ENCODE measurements at places on chromosomes 7 and 10.

DNA sequence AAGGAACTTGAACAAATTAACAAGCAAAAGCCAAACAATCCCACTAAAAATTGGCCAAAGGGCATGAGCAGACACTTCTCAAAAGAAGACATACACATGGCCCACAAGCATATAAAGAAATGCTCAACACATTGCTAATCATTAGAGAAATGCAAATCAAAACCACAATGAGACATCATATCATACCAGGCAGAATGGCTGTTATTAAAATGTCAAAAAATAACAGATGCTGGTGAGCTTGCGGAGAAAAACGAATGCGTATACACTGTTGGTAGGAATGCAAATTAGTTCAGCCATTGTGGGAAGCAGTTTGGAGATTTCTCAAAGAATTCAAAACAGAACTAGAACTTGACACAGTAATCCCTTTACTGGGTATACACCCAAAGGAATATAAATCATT, 311.7 kb upstream of the HPS1 start:
- DNase-seq = peak; percentile 47

GRCh38 chr10:12091421-12091820, 22.7 kb downstream of the DHTKD1 start:
- DNase-seq = no peak

- no peak for DNase-seq
These were observed 12.4 kb upstream of the GPR158 start for GRCh38 chr10:25162391-25162790.

DNA sequence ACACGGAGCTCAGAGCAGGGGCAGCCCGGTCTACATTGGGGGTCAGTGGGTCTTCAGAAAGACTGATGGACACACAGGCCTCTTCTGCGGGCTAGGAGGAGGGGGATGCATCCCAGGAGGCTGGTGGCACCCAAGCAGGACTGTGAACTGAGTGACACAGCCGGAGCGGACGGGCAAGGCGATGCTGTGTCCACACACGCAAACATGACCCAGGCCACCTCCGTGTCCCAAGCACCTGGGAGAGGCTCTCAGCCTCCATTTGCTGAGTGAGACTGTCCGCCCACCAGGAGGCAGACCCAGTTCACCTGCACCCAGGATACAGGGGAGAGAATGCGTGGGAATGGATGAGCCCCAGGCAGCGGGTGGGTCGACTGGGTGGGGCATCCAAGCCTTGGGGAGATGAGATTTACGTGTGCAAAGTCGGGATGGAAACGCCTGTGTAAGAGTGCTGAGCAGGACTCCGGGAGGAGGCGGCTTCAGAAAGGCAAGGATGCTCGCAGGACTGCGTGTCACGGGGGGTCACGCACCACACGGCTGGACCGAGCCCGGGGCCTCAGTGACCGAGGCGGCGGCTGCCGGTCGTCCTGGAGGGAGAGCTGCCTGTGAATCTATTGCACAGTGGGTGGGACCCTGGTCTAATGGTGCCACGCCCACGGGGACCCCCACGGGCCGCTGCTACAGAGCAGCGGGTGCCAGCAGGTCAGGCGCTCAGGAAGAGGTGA, 262.8 kb downstream of the ADARB2 start:
- no peak for DNase-seq

DNA sequence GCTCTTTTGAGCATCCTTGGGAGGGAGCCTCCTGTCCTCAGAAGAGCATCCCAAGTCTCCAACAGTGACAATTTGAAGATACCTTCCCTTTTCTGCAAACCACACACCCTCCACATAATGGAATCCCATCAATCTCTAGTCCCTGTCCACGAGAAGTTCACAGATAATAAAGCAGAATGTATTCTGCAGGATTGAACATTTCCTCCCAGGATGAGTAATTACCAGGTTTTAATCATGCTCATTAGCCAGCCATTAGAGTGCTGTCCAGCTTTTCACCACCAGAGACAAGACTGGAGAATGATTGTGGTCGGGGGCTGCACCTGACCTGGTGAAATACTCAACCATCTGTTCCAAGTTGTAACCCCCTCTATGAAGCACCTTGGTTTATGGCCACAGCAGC, 958.6 kb downstream of the KCNMA1 start:
- DNase-seq = no peak

DNA sequence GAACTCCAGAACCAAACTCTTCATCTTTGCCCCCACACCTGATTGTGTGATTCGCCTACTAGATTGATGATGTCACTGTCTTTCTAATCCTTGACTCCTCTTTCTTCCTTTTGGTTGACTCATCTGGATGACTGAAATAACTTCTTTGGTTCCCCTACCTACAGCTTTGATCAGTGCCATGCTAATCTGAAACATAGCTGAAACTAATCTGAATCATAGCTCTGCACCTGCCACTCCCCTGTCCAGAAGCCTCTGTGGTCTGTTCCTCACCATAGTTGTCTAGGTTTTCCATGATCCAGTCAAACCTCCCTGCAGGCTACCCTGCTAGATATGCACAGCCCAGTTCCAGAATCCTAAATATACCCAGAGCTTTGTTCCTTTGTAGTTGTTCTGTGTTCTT, 51.9 kb downstream of the ZNF365 start:
- no peak for DNase-seq

DNA sequence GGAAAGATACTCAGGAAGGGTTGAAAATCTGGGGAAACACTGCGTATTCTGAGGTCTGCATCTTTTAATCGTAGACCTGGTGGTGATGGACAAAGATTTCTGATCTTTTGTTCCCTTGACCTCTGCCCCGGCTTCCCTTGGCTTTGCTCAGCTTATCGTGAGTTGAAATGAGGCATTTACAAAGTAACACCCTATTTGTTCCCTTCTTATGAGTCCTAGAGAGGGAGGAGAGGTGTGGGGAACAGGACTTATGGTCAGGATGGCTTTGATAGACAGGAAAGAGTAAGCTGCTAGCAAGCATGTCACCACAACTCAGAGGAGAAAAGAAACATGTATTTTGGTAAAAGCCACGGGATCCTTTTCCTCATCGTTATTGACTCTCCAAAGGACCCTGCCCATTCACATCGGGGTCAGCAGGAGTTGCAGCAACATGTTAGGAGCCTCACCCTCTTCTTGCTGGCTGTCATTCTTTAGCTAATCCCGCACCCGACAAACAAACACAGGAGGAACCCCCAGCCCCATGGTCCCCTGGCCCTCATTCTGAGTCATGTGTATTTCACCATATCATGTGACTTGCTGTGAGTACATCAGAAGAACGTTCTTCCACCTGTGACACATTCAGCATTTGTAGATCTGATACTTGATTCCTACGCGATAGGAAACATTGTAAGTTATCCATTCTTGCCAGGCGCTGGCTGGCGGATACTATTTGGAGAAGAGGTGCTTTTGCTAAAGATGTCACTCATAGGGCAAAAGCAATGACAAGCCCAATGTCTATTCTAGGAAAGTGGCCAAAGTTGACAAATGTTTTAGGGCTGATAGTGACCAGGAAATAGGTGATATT, 170.1 kb downstream of the RTKN2 start:
- no peak for DNase-seq

GRCh38 chr10:79424221-79425073, 21.0 kb downstream of the ZCCHC24 start:
- no peak for DNase-seq

DNA sequence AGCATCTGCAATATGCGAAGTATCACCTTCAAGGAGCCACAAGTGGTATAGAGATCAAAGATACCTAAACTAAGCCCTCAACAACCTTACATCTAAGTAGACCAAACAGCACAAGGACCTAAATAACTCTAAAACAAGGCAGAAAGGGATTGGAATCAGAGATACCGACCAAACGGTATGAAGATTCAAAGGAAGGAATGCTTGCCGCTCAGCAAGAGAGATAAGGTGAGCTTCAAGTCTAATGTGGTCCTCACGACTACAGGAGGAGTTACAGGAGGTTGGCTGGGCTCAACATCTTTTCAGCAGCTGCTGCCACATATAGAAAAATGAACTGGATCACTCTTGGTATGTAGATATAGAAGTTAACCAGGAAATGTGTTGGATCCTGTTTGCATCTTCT, 11.6 kb downstream of the ABLIM1 start:
- DNase-seq = no peak

- no peak for DNase-seq
These were observed 282.0 kb upstream of the AKR1E2 start for GRCh38 chr10:4543938-4544533.

DNA sequence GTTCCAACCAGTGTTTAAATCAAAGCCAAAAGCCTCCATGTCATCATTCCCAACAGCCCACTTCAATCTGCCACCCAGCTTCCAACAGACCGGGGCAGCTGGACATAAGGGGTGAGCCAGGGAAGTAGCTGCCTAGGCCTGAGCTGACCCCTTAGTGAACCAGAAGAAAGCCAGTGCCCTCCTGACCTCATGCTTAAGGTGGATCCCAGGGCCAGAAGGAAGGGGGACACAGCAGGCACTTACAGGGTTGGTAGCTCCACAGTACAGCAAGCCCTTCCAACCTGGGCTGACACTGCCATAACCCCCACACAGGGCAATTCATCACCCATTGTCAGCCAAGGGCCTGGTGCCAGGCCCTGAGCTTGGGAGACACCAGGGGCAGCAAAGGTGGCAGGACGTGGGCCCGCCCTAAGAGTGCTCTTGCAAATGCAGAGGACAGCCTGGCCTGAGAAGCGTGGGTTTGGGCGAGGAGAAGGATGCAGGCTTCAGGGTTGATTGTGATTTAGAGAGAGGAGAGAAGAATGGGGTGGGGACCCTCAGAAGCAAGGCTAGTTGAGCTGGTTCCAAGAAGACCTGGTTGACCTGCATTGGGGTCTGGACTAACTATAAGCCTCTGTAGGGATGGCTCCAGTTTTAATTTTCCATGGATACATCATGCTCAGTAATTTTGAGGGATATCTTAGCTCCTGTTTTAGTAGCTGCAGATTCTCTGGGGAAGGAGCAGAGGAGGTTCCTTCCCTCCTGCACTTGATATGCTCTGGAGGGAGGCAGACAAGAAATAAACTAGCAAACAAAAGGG, 3.1 kb upstream of the CYP26A1 start:
- no peak for DNase-seq

- DNase-seq = no peak
These were observed 221.3 kb upstream of the SMIM30 start for GRCh38 chr7:113339661-113340060.

DNA sequence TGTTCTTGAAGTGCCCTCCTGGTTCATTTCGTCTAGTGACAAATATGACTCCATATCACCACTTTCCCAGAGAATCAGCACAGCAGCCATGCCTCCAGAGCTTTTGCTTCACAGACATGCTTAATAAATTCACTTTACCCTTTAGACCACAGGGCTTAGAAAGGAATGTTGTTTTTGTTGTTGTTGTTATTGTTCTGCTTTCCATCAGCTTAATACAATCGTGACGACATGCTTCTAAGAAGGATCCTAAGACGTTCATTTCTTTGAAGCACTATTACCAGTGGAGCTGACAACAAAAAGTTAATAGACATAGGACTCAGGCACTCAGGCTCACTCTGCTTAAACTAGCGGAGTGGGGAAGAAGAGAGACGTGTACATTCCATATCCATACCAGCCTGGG, 418.6 kb downstream of the KCNMA1 start:
- no peak for DNase-seq

- DNase-seq = no peak
These were observed 96.5 kb downstream of the PFKFB3 start for GRCh38 chr10:6299234-6299633.

DNA sequence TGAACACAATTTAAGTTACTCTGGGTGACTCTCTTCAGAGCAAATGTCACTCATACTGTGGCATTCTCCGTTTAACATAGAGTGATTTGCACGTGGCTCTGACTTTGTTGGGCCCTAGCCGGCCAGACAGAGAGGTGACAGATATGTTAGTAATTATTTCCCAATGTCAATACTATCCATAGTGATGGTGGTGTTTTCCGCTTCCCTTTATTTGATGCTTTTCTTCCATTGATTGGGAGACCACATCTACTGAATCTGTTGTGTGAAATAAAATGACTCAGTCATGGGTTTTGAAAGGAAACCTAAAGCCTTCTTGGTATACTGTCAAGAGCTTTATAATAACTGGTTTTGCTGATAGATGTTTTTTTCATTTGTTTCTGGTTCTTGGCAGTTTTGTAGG, 7.4 kb downstream of the AVL9 start:
- DNase-seq = no peak

- DNase-seq = no peak
These were observed 32.8 kb upstream of the NUB1 start for GRCh38 chr7:151308791-151309190.

- no peak for DNase-seq
These were observed 95.5 kb downstream of the OTUD1 start for GRCh38 chr10:23534326-23534725.

DNA sequence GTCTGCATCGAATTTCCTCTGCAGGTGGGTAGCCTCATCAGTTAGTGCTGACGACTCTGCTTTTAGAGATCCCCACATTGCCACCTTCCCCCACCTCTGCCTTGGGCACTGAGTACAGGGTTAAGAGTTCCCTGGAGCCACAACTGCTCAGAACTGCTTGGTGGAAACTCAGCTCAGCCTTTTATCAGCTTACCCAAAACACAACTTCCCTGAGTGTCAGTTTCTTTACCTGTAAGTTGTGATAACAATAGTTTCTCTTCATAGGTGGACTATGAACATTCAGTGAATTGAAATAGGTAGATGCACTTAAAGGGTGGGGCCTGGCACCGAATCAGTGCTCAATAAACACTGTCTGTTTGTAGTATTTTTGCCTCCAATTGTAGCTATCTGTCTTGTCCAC, 11.3 kb downstream of the ASB13 start:
- DNase-seq = no peak

DNA sequence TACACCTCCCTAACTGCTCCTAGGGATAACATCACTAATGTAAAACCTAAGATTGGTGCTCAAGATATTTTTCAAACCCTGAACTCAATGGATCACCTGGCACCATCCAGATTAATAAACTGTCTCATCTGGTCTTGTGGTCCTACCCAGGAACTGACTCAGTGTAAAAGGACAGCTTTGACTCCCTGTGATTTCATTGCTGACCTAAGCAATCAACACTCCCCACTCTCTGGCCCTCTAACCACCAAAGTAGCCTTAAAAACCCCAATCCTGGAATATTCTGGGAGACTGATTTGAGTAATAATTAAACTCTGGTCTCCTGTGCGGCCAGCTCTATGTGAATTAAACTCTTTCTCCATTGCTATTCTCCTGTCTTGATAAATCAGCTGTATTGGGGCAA, 6.2 kb upstream of the USP54 start:
- DNase-seq = no peak

DNA sequence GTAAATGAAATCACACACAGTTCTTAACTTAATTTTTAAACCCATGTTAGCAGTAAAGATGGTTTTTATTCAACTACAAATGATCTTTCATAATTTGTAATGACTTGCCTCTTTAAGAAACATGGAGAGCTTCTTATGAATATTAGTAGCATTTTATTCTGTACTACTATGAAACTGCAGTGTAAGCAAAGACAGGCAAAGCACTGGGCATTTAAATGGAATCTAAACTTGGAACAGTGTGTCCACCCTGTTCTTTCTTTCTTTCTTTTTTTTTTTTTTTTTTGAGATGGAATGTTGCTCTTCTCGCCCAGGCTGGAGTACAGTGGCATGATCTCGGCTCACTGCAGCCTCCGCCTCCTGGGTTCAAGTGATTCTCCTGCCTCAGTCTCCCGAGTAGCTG, 740.4 kb upstream of the IGFBP3 start:
- no peak for DNase-seq

- DNase-seq = no peak
These were observed 75.5 kb downstream of the RPS24 start for GRCh38 chr10:78109210-78109609.

All from fibroblast of skin of left quadriceps (primary cell).